Esophagus squamous epithelium (tissue), 5 donors: ENCODE measurements at places on chromosomes 4 and X.

DNA sequence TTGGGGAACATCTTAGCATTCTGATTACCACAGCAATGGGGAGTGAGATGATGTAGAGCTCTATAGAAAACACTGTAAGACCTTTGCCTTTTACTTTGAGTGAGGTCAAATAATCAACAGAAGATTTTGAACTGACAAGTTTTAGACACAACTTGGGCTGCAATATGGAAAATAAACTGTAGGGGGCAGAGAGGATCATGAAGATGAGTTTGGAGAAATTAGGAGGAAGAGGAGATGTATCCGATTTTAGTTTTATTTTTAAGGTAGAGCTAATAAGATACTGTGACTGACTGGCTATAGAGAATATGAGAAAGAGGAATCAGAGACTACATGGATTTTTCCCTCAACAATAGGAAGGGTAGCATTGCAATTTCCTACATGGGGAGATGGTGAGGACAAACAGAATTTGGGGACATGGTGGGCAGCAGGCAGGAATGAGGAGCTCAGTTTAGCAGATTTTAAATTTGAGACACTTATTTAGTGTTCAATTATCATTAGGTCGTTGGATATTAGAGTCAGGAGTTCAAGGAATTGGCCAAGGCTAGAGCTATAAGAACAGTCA lies 563.1 kb downstream of the INPP4B start:
- no peak for DNase-seq

GRCh38 chr4:145808021-145808650 lies 128.2 kb downstream of the C4orf51 start:
- DNase-seq = no peak

GRCh38 chrX:113400193-113400704 lies 559.6 kb upstream of the AMOT start:
- no peak for DNase-seq

- DNase-seq = no peak
These were observed 26.0 kb upstream of the YTHDC1 start for GRCh38 chr4:68375667-68376559.

- no peak for DNase-seq
These were observed 110.8 kb upstream of the FAM9B start for GRCh38 chrX:9144701-9145241.

GRCh38 chrX:129798888-129799287 lies 19.1 kb downstream of the SASH3 start:
- no peak for DNase-seq

DNA sequence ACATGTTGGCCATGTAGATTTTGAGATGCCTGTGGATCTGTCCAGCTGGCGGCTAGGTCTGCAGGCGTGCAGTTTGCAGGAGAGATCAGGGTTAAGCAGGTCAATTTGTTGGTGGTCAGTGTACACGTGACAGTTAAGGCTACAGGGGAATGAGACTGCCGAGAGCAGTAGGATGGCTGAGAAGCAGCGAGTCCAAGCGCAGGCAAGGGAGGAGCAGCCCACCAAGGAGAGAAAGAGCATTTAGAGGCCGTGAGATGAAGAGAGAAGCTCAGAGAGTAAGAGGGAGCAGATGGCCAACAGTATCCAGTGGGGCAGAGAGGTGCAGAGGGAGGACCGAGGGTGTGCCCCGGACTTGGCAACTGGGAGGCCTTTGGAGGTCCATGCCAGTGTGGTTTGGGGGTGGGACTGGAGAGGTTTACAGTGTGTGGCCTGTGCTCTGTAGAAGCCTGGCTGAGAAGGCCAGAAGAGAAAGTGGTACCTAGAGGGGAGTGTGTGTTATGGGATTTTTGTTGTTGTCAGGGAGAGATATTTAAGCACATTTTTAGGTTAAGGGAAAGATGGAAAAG lies 18.4 kb downstream of the SNX25 start:
- DNase-seq = no peak

DNA sequence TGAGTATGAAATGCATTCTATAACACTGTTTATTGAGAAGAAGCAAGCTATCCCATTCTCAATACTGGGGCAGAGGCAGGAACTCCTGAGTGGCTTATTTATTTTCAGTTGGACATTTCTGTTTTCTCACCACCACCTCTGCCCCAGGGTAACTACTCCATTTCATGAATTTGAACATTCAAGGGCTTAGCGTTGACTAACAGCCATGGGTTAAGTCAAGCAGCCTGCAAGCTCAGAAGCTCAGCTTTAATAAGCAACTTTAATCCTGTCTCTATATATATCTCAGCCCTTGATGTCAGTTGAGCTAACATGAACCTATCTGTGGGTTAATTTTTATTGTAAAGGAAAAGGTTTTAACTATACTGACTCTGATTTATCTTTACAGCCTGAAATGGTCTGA lies 93.8 kb downstream of the MBNL3 start:
- DNase-seq = no peak

DNA sequence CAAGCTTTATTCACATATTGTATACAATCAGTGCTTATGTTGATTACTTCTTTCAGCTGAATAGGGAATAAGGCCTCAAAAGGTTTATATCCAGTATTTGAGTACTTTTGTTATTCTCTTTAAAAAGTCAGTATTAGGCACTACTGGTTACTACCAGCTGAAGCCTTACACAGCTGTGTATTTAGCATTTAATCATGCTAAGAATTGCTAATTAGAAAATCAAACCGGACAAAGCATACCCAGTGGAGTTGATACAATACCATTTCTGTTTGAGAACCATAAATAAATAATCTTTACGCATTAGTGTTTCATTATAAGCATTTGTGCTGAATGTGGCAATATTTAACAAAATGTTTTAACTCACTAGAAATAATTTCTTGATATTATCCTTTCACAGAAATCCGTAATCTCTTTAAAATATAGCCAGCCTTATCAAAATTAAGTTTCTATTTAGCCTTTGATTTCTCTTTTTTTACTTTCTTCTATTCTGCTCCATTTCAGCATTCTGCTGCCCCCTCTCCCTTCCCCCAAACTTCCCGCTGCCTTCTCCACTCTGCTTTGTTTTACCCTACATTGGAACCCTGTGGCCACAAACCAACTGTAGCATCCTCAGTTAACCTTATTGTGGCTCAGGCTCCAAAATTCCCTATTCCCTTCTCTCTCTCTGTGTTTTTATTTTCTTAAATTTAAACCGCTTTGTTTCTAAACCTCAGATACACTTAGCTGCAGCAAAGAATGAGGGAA lies 37.8 kb downstream of the UGT8 start:
- no peak for DNase-seq

- no peak for DNase-seq
These were observed 120.9 kb downstream of the ARHGEF9 start for GRCh38 chrX:63664083-63664482.

GRCh38 chrX:54171527-54172250 lies 11.4 kb downstream of the FAM120C start:
- DNase-seq = no peak

- DNase-seq = no peak
These were observed 63.7 kb upstream of the CAMK2D start for GRCh38 chr4:113825272-113825671.

- DNase-seq = no peak
These were observed 860.3 kb upstream of the NDST4 start for GRCh38 chr4:115973768-115974167.

DNA sequence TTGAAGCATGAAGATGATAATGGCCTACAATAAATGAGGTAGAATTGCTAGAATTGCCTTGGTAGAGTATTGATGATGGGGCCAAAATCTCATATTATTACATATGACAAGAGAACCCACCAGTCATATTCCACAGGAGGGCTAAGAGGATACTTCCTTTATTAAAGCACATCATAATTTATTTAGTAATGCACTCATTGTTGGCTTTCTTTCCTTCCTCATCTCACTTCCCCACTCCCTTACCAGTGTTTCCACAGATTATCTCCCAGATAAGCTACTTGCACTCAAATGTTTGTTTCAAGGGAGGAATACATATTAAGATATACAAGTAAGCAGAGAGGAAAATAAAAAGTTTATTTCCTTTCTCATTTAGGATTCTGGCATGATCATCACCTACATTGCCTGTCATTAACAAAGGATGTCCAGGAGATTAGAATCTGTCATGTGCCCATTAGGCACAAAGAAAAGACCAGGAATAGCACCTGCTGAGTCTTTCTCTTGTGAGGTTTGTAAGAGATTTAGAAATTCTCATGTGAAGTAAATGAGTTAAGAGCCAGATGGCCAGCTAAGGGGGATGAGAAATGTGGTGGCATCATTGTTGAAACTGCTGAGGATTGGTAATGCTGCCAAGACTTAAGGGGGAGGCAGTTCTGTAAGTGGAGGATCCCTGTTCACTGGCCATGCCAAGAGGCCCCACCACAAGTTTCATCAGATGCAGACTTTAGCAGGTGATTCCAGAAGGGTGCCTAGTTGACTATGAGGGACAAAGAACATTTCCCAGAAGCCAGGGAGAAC lies 52.4 kb upstream of the PRDM8 start:
- no peak for DNase-seq

GRCh38 chrX:15221321-15221720 lies 48.6 kb downstream of the ASB9 start:
- no peak for DNase-seq

DNA sequence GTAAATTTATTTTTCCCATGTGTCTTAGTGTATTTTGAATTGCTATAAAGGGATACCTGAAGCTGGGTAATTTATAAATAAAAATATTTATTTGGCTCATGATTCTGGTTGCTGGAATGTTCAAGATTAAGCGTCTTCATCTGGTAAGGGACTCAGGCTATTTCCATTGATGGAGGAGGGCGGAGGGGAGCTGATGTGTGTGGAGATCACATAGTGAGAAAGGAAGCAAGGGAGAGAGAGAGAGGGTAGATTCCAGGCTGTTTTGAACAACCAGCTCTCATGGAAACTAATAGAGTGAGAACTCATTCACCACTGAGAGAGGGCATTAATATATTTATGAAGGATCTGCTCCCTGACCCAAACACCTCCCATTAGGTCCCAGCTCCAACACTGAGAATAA lies 39.6 kb upstream of the ADGRL3 start:
- no peak for DNase-seq
